ENCODE measurements at places on chromosomes 1 and 21. TPM values are rescaled to one million over a fixed set of nuclear protein-coding genes. Genes with fewer than 3 reads are reported as not detected.
A peak's percentile ranks its signal among the peaks of the same experiment; 100 is the strongest.

- no peaks in the 10 kb centered on the region for H3K4me1 ChIP-seq
- no peaks in the 10 kb centered on the region for H3K36me3 ChIP-seq
- DNase-seq: no peak
- H3K27ac ChIP-seq: no peak overlapping the region
- H3K27me3 ChIP-seq: no peaks in the 10 kb centered on the region
Observed at GRCh38 chr1:92094090-92094489, 13.9 kb downstream of the BTBD8 start.

DNA sequence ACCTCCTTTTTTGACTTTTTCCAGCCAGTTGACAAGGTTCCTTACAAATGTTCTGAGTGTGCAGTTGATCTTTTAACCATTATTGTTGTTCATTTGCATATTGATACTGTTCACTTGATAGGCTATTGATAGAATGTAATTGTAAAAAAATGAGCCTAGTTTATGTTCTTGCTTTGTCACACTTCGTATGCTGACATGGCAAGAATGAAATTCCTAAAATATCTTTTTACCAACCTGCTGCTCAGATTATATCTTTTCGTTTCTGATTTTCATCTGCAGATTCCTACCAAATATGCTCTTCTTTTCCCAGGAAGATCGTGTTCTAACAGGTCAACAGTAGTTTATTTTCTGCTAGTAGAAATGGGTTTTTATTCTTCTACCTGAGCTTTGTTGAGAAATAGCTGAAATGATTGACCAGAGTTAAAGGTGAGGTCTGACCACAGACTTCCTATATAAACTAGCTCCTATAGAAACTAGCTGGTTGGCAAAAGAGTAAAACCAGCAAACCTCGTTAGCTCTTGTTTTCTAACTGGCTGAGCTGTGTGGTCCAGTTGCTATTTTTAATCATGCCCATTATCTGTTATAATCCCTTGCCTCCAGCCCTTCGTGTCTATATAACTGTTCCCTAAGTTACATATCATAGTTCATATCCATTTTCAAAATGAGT is 174.8 kb downstream of the HS2ST1 start:
- H3K4me3 ChIP-seq: no peak overlapping the region
- peaks cover 12% of the 10 kb centered on the region for H3K4me1 ChIP-seq

DNA sequence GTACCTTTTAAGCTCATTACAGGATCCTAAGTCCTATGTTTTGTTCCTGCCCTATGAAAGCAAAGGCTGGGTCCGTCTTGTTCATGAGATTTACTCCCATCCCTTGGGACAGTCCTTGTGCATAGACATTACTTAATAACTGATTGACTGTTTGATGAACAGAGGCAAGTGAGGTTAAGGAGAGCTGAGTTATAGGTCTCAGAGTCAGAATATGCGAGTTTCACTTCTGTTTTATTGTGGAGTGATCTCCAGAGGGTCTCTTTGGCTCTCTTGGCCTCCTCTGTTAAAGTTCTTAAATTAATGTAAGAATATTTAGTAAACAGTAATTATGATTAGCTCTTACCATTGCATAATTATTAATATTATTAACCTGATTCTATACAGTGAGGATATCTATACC is 52.6 kb downstream of the BRINP2 start:
- no peaks in the 10 kb centered on the region for H3K4me1 ChIP-seq
- no peak overlapping the region for H3K27ac ChIP-seq
- H3K4me3 ChIP-seq: no peak overlapping the region

DNA sequence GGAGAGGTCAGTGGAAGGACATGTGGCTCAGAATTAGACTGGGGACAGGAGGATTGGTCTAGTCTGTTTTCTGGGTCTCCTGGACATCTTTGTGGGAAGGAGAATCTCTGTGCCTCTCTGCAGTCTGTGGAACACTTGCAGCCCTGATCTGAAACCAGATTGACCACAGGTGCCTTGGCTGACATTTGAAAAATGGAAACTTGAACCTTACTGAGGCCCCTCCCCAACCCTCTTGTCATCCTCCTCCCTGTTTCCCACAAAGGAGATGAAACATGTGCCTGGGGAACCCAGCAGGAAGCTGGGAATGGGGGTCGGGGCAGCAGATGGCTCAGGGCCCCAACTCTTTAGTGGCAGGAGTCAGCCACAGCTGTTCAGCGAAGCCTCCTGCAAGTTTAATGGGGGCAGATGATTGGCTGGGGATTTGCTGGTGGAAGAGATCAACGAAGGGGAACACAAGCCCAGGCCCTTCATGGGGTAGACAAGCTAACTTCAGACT is 18.1 kb downstream of the VASH2 start:
- H3K27me3 ChIP-seq: peaks cover 48% of the 10 kb centered on the region
- H3K27ac ChIP-seq: no peak overlapping the region
- H3K4me1 ChIP-seq: peaks cover 4% of the 10 kb centered on the region
- H3K4me3 ChIP-seq: no peak overlapping the region

GRCh38 chr21:32325706-32326105 is 27.1 kb downstream of the MRAP start:
- peaks cover 63% of the 10 kb centered on the region for H3K36me3 ChIP-seq
- DNase-seq: no peak
- H3K27me3 ChIP-seq: no peaks in the 10 kb centered on the region
- no peak overlapping the region for H3K27ac ChIP-seq

- DNase-seq: no peak
- H3K36me3 ChIP-seq: no peaks in the 10 kb centered on the region
- H3K4me1 ChIP-seq: no peaks in the 10 kb centered on the region
- no peaks in the 10 kb centered on the region for H3K27me3 ChIP-seq
Observed at GRCh38 chr1:178643831-178644230, 81.2 kb upstream of the RALGPS2 start.

GRCh38 chr21:38293765-38294164 is 37.0 kb downstream of the KCNJ15 start:
- no peak overlapping the region for H3K27ac ChIP-seq
- no peaks in the 10 kb centered on the region for H3K4me1 ChIP-seq
- no peaks in the 10 kb centered on the region for H3K27me3 ChIP-seq
- no peak overlapping the region for H3K4me3 ChIP-seq
- H3K36me3 ChIP-seq: no peaks in the 10 kb centered on the region

GRCh38 chr21:23471877-23472276 is 2135.4 kb downstream of the MRPL39 start:
- H3K36me3 ChIP-seq: no peaks in the 10 kb centered on the region
- H3K4me3 ChIP-seq: no peak overlapping the region
- no peak overlapping the region for H3K27ac ChIP-seq
- DNase-seq: no peak

DNA sequence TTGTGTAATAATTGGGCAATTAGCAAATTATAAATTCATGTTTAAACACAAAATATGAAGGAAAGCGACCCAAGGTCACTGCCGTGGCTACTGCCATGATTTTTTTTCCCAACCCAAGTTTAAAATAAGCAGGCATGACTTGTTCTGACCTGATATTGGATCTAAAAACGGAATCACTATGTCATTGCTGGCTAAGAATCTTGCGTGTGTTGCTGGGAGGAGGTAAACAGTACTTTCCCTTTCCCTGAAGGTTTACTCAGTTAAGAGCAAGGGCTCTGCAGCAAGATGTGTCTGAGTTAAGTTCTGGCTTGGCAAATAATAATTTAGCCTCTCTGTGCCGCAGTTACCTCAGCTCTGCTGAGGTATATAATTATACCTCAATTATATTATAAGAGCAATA is 125.7 kb upstream of the L1TD1 start:
- H3K27me3 ChIP-seq: no peaks in the 10 kb centered on the region
- H3K4me3 ChIP-seq: no peak overlapping the region
- no peaks in the 10 kb centered on the region for H3K4me1 ChIP-seq
- H3K36me3 ChIP-seq: no peaks in the 10 kb centered on the region

GRCh38 chr1:44798481-44799365 is 1.5 kb upstream of the PLK3 start:
- H3K27me3 ChIP-seq: no peaks in the 10 kb centered on the region
- no peak for DNase-seq
- H3K36me3 ChIP-seq: peaks cover 28% of the 10 kb centered on the region
- peak overlapping the region; percentile 98 for H3K27ac ChIP-seq
- H3K4me3 ChIP-seq: no peak overlapping the region

GRCh38 chr1:228450200-228450599 is 33.5 kb upstream of the TRIM17 start:
- H3K4me3 ChIP-seq: no peak overlapping the region
- DNase-seq: no peak
- peaks cover 8% of the 10 kb centered on the region for H3K36me3 ChIP-seq
- H3K27ac ChIP-seq: no peak overlapping the region
- H3K27me3 ChIP-seq: peaks cover 25% of the 10 kb centered on the region

GRCh38 chr1:15680131-15680530 is 4.0 kb upstream of the PLEKHM2 start:
- H3K4me1 ChIP-seq: peaks cover 19% of the 10 kb centered on the region
- H3K27ac ChIP-seq: no peak overlapping the region
- peaks cover 2% of the 10 kb centered on the region for H3K36me3 ChIP-seq
- DNase-seq: no peak

- DNase-seq: no peak
- H3K27me3 ChIP-seq: no peaks in the 10 kb centered on the region
- H3K36me3 ChIP-seq: no peaks in the 10 kb centered on the region
Observed at GRCh38 chr1:218466341-218467010, 121.3 kb downstream of the TGFB2 start.

DNA sequence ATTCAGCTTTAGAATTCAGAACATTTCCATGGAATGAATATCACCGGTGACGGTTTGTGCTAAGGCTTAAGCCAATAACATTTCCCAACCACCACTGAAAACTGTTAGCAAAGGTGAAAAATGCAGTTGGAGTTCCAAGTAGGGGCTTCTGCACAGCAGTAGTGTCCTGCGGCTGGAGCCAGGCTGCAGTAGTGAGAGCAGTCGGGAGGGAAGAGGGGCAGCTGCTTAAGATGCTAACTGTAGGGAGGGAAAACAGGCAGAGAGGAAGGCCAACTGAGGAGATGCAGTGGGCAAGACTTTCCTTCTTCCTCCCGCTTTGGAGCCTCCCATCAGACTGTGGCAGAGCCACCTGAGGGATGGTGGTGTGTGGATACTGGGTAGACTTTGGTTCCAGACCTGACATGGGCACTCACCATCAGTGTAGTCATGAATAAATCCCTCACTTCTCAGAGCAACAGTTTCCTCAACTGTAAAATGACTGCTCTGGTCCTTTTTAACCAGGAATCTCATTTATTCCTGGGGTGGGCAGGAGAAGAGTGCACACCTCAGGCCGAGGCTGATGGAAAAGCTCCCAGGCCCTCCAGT is 3.2 kb downstream of the F3 start:
- no peak for DNase-seq
- H3K36me3 ChIP-seq: no peaks in the 10 kb centered on the region
- H3K4me1 ChIP-seq: peaks cover 17% of the 10 kb centered on the region
- no peak overlapping the region for H3K27ac ChIP-seq

- peaks cover 20% of the 10 kb centered on the region for H3K4me1 ChIP-seq
- H3K4me3 ChIP-seq: no peak overlapping the region
- no peak overlapping the region for H3K27ac ChIP-seq
- no peak for DNase-seq
Observed at GRCh38 chr1:27117733-27118439, 37.0 kb downstream of the SLC9A1 start.

GRCh38 chr1:157090771-157091170 is 8.8 kb downstream of the ETV3L start:
- peaks cover 6% of the 10 kb centered on the region for H3K27me3 ChIP-seq
- no peaks in the 10 kb centered on the region for H3K36me3 ChIP-seq
- no peak overlapping the region for H3K27ac ChIP-seq
- DNase-seq: no peak
- no peaks in the 10 kb centered on the region for H3K4me1 ChIP-seq
- H3K4me3 ChIP-seq: no peak overlapping the region

Gene ZSWIM5
- 0.30 TPM for total RNA-seq

Gene ABCD3
- 21.4 TPM for total RNA-seq

Gene PTCH2
- total RNA-seq: 1.0 TPM

Gene NHLH1
- total RNA-seq: 0.40 TPM

Gene ETNK2
- total RNA-seq: 0.18 TPM

Gene MCOLN3
- total RNA-seq: 2.4 TPM
